ENCODE measurements at places on chromosomes 6 and 20.

GRCh38 chr6:156613996-156614395 is 163.2 kb upstream of the ARID1B start:
- no peak for DNase-seq

DNA sequence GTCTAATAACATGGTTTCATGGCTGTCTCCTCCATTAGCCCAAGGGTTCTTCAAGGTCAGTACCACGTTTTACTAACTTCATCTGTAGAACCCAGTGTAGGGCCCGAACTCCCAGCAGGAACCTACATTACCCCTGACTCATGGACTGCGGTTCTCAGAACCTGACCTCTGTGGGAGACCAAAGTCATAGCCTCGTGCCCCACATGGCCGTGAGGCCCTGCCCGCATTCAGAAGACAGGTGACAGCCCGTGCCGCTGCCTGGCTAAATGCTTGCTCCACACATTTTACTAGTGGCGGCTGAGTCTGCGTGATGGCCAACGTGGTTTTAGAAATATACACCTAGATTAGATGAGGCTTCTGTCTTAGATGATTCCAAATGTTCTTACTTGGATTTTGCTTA is 94.9 kb downstream of the CDH4 start:
- no peak for DNase-seq

- DNase-seq: peak; percentile 9
Measured at GRCh38 chr6:161922631-161923119, 648.8 kb upstream of the AGPAT4 start.

GRCh38 chr6:110699780-110700179 is 115.5 kb downstream of the CDK19 start:
- no peak for DNase-seq
